ENCODE measurements at places on chromosomes 16 and 17.

DNA sequence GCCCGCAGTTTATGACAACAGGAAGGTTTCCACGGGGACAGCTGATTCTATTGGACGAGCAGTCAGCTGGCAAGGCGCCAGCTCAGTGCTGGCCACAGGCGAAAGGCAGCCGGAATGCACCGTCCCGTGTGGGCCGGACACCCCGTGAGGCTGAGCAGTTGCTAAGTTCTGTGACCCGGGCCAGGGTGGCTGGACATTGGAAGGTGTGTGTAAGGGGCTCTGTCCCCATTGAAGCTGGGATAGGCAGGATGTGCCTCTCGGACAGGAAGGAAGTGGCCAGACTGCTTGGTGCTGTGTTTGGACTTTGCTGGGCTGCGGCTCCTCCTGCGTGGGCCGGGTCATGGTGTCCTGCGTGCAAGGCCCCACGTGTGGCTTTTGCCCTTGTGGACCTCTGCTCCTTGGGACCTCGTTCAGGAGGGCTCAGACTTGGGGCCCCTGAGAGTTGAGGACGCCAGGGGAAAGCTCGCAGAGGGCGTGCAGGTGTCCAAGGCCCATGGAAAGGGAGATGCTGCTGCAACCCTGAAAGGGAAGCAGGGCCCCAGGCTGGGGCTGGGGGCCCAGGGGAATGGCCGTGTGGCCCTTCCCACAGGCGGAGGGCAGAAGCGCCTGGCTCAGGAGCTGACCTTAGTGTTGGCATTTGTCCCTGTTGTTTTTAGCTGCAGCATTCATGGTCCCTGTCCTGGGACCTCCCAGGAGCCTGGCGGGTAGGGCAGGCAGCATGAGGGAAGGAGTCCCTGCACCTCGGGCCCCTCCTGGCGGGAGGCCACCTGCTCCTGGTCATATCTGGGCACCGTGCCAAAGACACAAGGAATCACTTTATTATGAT lies 10.0 kb downstream of the BAIAP2 start:
- DNase-seq = no peak

DNA sequence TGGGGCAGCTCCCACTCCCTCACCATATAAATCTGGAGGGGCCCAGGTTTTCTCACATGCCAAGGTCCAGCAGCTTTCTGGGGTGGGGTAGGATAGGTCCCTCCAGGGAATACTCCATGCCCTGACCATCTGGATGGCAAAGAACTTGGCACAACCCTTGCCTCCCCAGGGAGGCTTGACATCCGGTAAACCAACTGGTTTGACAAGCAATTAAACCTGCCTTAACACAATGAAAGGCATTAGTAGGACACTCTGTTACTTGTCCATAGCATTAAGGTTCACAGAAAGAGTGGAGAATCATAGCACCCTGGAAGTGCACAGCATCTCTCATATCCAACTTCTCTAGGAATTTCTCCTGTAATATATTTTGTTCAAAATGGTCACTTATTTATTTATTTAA lies 63.9 kb upstream of the MAF start:
- DNase-seq = no peak

- DNase-seq = no peak
Measured at GRCh38 chr16:19882186-19882585, 2.5 kb downstream of the GPRC5B start.

- DNase-seq = peak; percentile 32
Measured at GRCh38 chr17:68461589-68461988, 4.3 kb upstream of the WIPI1 start.

DNA sequence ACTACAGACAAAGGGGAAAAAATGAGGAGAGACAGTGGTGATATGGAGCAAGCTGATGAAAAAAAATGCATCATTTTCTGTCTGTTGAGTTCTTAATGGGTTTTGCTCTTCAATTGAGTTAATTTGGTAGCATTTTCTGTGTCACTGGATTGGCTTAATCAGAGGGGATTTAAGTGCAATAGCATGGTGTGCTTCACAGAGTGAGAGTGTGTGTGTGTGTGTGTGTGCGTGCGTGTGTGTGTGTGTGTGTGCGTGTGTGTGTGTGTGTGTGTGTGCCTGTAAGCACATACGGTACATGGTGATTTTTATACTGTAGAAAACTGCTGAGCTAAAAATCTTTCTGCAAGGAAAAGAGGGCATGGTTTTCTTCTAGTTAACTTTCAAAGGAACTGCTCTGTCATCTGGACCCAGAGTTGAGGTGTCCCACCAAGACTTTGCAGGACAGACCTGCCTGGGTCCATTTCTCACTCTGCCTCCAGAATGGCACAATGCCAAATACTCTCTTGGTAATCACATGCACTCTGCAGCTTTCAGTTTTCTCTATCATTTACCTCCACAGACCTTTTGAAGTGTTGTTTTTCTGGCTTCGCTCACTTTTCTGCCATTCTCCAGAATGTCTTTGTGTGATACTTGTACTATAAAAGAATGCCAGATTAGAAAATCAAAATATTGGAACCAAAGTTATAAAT lies 952.6 kb upstream of the SOX9 start:
- DNase-seq = no peak

GRCh38 chr16:56824331-56824730 lies 40.7 kb upstream of the SLC12A3 start:
- DNase-seq = no peak

DNA sequence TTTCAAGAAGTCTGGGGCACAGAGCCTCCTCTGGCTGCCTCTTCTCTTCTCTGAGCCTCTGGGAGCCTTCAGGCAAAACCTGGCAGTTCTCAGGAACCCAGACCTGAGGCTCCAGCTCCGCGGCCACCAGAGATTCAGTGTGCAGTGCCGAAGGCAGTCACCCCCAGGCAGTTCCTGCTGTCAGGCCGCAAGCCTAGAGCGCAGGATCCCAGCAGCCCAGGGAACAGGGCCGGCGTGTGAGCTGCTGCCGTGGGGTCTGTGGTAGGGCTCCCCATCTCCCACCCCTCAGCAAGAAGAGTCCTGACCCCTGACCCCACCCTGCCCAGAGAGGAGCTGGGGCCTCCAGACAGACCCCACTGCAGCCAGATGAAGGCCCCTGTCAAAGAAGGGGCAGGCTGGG lies 78.2 kb downstream of the AMFR start:
- DNase-seq = no peak

GRCh38 chr17:72635034-72635635 lies 457.4 kb downstream of the SLC39A11 start:
- no peak for DNase-seq
